ENCODE measurements at places on chromosomes 11 and 22.

DNA sequence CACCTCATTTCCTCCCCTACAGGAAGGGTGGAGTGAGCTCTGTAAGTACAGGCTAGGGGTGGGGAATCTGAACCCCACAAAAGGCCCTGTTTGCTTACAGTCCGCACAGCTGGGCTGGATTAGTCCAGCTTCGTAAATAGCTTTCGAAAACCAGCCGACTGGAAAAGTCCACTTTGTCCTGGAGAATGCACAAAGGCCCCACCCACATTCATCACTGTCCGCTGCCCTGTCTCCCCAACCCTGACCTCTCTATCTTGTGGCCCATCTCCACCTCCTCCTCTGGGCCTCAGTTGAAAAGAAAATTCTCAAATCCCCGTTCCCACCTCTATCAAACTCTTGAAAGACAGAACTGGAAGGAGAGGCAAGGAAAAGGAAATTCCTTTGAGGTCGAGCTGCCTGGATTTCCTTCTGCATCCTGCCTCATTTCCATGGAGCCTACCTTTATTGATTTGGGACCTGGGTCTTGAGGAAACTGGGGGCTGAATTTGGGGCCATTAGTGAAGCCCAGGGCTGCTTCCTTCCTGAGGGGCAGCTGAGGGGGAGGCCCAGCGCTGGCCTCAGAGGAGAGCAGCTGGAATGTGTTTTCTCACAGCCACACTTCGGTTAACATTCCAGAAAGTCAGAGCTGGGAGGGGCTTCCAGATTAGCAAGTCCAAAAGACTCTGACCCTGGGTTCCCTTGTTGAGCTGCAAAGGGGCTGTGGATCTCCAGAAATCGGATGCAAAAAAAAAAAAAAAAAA lies 147.6 kb downstream of the FBXO7 start:
- DNase-seq = peak; percentile 67

- peak; percentile 38 for DNase-seq
These were observed 130.5 kb downstream of the MORC2 start for GRCh38 chr22:30838111-30838510.

DNA sequence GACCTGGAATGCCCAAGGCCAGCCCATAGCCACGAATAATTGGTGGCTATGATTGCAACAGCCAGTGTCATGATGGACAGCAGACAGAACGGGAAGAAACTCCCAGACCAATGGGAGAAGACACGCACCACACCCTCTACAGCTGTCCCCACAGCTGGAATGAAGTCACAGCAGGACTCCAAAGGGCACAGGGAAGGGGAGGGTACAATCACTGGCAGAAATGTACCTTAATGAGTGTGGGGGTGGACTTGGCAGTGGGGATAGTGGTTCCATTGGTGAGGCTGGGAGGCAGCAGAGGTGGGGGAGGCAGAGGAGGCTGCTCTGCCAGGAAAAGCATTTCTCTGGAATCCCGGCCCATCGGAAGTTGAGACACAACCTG lies 52.9 kb downstream of the SGSM3 start:
- no peak for DNase-seq

GRCh38 chr22:49480331-49480730 lies 347.3 kb downstream of the BRD1 start:
- DNase-seq = no peak

DNA sequence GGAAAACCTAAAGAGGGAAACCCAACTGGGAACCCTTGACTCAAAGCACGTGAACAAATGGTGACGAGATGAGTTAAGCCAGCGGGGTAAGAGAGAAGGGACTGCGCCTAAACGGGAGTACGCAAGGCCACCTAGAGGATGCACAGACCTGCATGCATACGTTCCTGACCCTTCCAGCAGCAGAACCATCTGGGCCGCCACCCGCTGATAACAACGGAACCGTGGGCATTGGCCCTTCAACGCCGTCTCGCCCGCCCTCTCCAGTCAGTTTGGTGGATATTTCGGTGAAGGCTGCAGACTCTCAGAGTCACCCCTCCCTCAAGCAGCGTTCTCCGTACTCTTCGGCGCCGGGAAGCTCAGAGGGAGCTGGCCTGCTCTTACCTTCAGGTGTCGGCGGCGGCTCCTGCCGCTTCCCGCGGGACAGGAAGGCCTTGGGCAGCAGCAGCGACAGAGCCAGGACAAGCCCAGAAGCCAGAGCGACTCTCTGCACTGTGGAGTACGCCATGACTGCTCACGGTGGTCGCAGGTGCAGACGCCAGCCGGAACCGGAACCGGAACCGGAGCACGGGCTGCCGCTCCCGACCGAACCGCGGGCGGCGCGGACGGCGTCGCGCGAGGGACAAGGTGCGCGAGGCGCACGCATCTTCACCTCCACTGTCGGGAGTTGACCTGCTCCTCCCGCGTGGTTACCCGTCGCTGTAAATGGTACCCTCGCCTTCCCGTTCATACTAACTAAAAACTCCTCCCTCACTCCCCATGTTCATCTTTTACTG lies at the start of gene RIC3:
RIC3 (minus strand) TSS at position 541 of the 773 bp plus-strand sequence; CDS start at position 505, 36 bp downstream.
- no peak for DNase-seq

DNA sequence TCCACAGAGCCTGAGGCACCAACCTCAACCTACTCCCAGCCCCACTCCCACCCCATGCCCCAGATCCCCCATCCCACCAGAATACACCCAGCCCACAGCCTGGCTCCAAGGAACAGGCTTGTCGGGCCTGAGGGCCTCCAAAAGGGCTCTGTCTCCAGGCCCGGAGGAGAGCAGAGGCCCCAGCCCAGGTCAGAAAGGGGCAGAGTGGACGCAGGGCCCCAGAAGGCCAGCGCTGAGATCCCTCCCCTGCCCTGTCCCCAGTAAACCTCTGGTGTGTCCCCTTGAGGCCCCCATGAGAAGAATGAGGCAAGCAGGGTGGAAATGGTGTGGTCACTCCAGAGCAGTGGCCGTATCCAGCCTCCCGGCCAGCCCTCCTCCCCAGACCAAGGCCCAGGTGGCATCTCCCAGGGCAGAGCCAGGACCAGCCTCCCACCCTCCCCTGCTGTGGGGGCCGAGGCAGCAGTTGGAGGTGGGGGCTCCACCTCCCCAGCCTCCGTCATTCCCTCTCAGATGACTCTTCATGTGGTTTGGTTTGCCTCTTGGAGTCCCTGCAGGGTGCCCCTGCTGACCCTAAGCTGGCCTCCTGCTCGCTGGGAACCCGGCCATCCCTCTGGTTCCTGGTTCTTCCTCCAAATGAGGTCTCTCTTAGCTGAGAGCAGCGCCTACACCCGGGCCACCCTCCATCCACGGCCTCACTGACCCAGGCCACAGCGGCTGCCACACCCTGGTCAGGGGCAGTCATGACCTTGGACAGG lies 195.0 kb downstream of the IGLL1 start:
- DNase-seq = no peak

DNA sequence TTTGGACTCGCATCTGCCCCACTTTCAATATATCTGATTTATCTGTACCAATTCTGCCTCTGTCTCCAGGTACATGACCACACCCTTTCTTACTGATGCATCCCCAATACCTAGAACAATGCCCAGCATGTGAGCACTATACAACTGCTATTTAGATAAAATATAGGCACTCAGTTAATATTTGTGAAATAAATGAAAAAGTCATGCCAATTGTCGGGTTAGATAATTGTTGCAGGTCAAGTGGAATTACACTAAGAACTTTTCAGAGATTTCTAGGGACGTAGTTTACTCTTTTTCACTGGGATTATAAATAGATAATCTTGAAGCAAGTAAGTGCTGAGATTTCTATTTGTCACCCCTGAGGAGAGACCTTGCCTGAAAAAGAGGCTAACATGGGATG lies 20.5 kb downstream of the OOSP4A start:
- no peak for DNase-seq

- peak; percentile 84 for DNase-seq
These were observed 62.4 kb upstream of the POU2AF1 start for GRCh38 chr11:111441443-111441842.

- no peak for DNase-seq
These were observed 142.9 kb downstream of the CCDC81 start for GRCh38 chr11:86517557-86517956.

DNA sequence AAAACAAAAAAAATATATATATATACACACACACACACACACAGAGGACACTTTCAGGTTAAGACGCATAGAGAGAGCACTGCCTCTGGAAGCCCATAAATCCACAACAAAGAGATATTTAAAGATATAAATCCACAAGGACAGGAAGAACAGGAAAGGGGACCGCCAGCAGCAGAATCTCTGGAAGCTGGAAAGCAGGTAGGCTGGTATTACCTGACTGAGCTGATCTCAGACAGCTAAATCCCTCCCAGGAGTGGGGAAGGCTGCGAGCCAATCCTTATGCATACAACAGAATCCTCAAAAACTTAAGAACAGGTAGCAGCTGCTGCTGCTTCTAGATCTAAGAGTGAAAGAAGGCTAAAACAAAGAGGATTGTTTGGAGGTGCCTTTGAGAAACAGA lies 1.8 kb upstream of the MCAT start:
- no peak for DNase-seq

GRCh38 chr11:130839981-130840666 lies 76.2 kb downstream of the SNX19 start:
- peak; percentile 96 for DNase-seq

GRCh38 chr11:11359611-11360010 lies 6.6 kb upstream of the CSNK2A3 start:
- DNase-seq = no peak

- DNase-seq = peak; percentile 17
These were observed 47.9 kb downstream of the PPP6R3 start for GRCh38 chr11:68508425-68508824.

GRCh38 chr11:70233511-70233934 lies 30.4 kb downstream of the FADD start:
- peak; percentile 83 for DNase-seq

- DNase-seq = no peak
These were observed 10.2 kb upstream of the AMPD3 start for GRCh38 chr11:10444725-10445315.

- no peak for DNase-seq
These were observed 1.1 kb downstream of the PRDX5 start for GRCh38 chr11:64318766-64319761.

- DNase-seq = no peak
These were observed 344.5 kb downstream of the LARGE1 start for GRCh38 chr22:33575771-33576170.

DNA sequence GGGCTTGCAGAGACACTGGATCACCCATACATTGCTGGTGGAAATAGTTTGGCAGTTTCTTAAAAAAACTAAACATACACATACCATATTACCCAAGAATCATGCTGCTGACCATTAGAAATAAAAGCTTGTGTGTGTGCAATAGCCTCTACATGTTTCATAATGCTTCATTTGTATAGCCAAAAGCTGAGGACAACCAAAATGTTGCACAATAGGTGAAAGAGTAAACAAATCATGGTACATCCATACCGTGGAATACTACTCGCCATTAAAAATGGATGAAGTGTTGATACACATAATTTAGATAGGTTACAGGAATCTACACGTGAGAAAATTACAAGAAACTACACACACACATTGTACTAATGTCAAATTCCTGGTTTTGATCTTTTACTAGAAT lies 6.5 kb downstream of the KBTBD3 start:
- peak; percentile 23 for DNase-seq

DNA sequence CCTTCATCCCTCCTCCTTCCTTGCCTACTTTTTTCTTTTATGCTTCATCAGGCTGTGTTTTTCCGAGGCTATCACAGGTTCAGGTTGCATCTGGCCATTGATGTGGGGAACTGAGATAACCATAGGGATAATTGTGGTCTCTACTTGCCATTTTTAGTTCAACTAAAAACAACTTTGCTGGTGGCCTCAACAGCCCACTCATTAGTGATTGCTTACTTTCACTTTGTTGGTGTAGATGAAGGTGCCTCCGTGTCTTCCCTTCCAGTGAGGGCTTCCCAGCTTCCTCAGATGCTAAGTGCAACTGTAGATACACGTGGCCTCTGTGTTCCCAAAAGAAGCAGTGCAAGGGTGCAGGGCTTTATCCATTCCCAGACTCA lies 35.0 kb downstream of the KCNJ1 start:
- DNase-seq = no peak

DNA sequence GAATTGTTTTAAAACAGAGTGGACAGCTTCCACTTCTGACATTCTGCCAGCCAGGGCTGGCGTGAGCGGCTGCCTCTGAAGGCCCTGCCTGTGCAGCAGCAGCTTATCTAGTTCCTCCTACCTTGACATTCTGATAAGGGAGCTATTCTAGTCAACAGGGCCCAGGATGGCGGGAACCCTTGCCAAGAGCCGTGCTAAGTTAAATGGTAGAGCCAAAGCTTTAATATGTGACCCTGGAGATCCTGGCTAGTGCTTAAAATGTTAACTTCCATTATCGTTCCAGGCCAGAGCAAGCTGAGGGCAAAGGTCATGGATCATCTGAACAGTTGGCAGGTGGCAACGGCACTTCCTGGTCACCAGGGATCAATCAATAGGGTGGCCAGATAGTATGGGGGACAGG lies 3.5 kb downstream of the KCNJ5 start:
- no peak for DNase-seq
